ENCODE measurements at places on chromosomes 5 and 9. TPM values are rescaled to one million over a fixed set of nuclear protein-coding genes. Genes with fewer than 3 reads are reported as not detected.

- no peaks in the 10 kb centered on the region for H3K4me1 ChIP-seq
- H3K27ac ChIP-seq, result no peak overlapping the region
- peaks cover 3% of the 10 kb centered on the region for H3K27me3 ChIP-seq
- H3K36me3 ChIP-seq, result no peaks in the 10 kb centered on the region
These were observed 72.0 kb upstream of the C9orf72 start for GRCh38 chr9:27645161-27645840.

GRCh38 chr9:127340721-127341120, 56.2 kb upstream of the SLC2A8 start:
- H3K27ac ChIP-seq, result no peak overlapping the region
- no peaks in the 10 kb centered on the region for H3K4me1 ChIP-seq
- H3K36me3 ChIP-seq, result no peaks in the 10 kb centered on the region
- H3K27me3 ChIP-seq, result no peaks in the 10 kb centered on the region

GRCh38 chr5:108543486-108543885, 161.6 kb upstream of the FBXL17 start:
- no peaks in the 10 kb centered on the region for H3K36me3 ChIP-seq
- no peak overlapping the region for H3K27ac ChIP-seq
- H3K4me3 ChIP-seq, result no peak overlapping the region
- no peak for DNase-seq
- H3K4me1 ChIP-seq, result no peaks in the 10 kb centered on the region

GRCh38 chr9:123063177-123063598, 29.7 kb downstream of the GPR21 start:
- H3K4me1 ChIP-seq, result no peaks in the 10 kb centered on the region
- H3K4me3 ChIP-seq, result no peak overlapping the region
- H3K27ac ChIP-seq, result no peak overlapping the region

- H3K36me3 ChIP-seq, result no peaks in the 10 kb centered on the region
- H3K4me3 ChIP-seq, result no peak overlapping the region
- DNase-seq, result no peak
- H3K4me1 ChIP-seq, result no peaks in the 10 kb centered on the region
- no peaks in the 10 kb centered on the region for H3K27me3 ChIP-seq
These were observed 648.6 kb downstream of the SEMA5A start for GRCh38 chr5:8897316-8897715.

DNA sequence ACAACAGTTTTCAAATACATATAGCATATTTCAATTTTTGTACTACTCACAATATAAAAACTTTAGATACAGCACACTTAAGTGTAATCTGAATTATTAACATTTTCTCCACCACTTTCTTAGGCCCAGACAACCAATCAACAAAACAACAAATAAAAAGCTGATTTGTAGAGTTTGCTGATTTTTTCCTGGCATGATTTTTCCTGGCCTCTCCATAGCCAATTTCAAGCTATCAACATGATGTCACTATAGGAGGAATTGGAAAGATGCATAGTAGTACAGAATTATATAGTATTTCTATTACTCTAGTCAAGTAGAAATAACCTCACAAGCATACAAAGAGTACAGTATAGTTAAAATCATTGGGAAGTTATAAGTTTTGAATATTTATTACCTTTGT, 35.1 kb upstream of the ADAMTS19 start:
- no peaks in the 10 kb centered on the region for H3K4me1 ChIP-seq
- H3K4me3 ChIP-seq, result no peak overlapping the region
- H3K27ac ChIP-seq, result no peak overlapping the region
- H3K27me3 ChIP-seq, result no peaks in the 10 kb centered on the region
- H3K36me3 ChIP-seq, result no peaks in the 10 kb centered on the region
- no peak for DNase-seq

- no peak overlapping the region for H3K4me3 ChIP-seq
- no peak overlapping the region for H3K27ac ChIP-seq
- H3K27me3 ChIP-seq, result peaks cover 4% of the 10 kb centered on the region
These were observed 68.5 kb downstream of the APBA1 start for GRCh38 chr9:69603656-69604055.

DNA sequence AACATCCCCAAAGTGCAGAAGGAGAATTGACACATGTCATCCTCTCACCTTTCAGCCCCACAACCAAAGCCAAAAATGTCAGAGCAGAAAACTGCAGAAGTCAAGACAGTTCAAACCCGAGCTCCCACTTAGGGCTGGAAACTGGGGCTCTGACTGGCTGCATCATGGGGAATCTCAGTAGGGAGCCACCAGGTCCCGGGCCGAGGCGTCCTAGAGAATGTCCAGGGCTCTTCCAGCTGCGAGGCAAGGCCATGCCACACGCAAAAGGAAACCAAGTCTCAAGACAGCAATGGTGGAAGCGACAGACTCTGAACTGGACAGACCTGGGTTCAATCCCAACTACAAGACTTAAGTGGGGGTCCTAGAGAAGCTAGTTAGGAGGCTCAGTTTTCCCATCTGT, 13.8 kb downstream of the SH3PXD2B start:
- DNase-seq, result no peak
- H3K4me1 ChIP-seq, result no peaks in the 10 kb centered on the region
- H3K27ac ChIP-seq, result no peak overlapping the region
- no peak overlapping the region for H3K4me3 ChIP-seq
- peaks cover 10% of the 10 kb centered on the region for H3K27me3 ChIP-seq

The ZFP2 gene
- total RNA-seq, result 0.44 TPM

DNA sequence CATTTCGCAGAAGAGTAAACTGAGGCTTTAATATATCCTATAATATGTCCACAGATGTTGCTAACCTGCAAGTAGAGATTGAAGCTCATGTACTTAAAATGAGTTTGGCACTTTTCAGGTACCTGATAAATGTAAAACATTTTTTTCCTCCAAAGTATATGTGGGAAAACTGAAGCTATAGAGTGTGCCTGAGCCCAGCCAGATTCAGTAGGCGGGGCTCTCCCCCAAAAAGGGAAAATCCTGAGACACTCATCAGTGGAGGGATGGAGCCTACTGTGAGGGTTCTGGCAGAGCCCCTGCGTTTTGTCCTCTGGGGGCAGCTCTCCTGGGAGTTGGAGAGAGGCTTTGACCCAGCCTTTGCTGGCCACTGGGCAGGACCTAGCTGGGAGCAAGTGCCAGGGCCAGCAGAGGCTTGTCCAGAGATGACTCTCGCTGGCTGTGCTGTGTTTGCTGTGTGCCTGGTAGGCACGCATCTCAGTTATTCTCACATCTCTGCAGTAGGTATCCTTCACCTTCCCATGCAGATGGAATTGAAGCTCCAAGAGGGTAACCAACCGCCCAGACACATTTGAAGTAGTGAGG, 81.1 kb upstream of the SPRY4 start:
- no peak overlapping the region for H3K27ac ChIP-seq
- peaks cover 17% of the 10 kb centered on the region for H3K4me1 ChIP-seq
- no peak for DNase-seq
- H3K27me3 ChIP-seq, result peaks cover 2% of the 10 kb centered on the region
- H3K4me3 ChIP-seq, result no peak overlapping the region

The PCDHA10 gene
- 0.07 TPM for total RNA-seq

DNA sequence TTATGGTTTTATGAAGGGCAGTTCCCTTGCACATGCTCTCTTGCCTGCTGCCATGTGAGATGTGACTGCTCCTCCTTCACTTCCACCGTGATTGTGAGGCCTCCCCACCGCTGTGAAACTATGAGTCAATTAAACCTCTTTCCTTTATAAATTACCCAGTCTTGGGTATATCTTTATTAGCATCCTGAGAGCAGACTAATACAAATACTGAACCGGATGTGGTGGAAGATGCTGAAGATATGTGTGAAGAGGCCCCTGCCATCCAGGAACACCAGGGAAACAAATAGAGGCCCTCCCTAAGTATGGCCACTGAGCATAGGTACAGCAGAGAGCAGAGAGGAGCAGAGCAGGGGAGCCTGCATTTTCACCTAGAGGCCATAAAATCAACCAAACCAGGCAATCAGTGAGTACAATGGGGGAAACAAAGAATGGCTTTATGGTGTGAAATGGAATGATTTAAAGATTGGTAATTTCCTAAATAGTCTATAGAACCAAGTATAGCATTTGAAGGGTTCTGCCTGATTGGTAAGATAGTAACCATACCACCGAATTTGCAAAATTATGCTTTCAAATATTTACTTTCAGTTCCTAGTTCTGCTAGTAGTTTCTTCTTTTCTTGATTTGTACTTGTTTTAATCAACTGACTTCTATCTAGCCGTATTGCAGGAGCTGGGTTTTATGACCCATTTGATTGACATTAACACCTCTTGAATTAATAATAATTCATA, 421.6 kb downstream of the IRX1 start:
- H3K36me3 ChIP-seq, result no peaks in the 10 kb centered on the region
- H3K4me3 ChIP-seq, result no peak overlapping the region
- H3K27ac ChIP-seq, result no peak overlapping the region
- DNase-seq, result no peak

DNA sequence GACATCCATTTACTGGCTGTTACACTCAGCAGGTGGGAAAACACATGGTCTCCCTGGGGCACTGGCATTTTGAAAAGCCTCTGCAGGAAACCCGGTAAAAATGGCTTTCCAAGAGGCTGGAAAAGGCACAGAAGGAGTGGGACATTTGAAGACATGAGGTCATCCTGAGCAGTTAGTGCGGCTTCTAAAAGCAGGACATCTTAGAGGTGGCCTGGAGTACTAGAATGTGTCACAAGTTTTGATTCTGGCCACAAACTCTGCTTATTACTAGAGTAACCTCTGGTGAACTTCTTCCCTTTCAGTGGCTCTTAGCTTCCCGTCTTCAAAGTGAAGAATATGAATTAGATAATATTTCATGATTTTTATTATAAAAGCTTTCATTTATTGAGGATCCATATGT, 423.0 kb upstream of the BRINP1 start:
- H3K4me3 ChIP-seq, result no peak overlapping the region
- no peaks in the 10 kb centered on the region for H3K4me1 ChIP-seq
- peaks cover 3% of the 10 kb centered on the region for H3K27me3 ChIP-seq
- no peak overlapping the region for H3K27ac ChIP-seq
- no peaks in the 10 kb centered on the region for H3K36me3 ChIP-seq
- no peak for DNase-seq

The CCNO gene
- total RNA-seq, result not detected

The PKD2L2 gene
- not detected for total RNA-seq

The NMUR2 gene
- not detected for total RNA-seq

- H3K36me3 ChIP-seq, result no peaks in the 10 kb centered on the region
- no peaks in the 10 kb centered on the region for H3K4me1 ChIP-seq
- no peak overlapping the region for H3K27ac ChIP-seq
- H3K4me3 ChIP-seq, result no peak overlapping the region
- H3K27me3 ChIP-seq, result no peaks in the 10 kb centered on the region
These were observed 304.4 kb upstream of the IRX4 start for GRCh38 chr5:2187156-2187555.

- H3K27ac ChIP-seq, result peak overlapping the region; percentile 4
- no peaks in the 10 kb centered on the region for H3K27me3 ChIP-seq
- H3K36me3 ChIP-seq, result peaks cover 73% of the 10 kb centered on the region
- no peak for DNase-seq
These were observed 46.2 kb downstream of the RNF145 start for GRCh38 chr5:159163027-159163700.

DNA sequence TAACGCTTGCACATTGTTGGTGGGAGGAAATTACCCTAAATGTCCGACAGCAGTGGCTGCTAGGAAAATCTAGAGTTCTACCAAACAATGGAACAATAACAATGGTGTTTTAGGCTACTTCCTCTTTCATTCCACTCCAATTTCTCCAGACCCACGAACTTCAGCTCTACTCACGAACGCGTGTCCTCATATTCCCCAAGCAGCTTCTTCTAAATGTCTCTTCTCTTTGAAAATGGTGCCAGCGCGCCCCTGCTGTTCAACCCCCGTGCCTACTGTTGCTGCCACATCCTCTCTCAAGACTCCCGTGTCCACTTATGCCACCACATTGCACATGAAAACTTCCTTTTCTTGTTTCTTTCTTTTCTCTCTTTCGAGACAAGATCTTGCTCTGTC, 25.6 kb downstream of the OR2V2 start:
- H3K27me3 ChIP-seq, result peaks cover 19% of the 10 kb centered on the region
- peak overlapping the region; percentile 78 for H3K27ac ChIP-seq
- H3K36me3 ChIP-seq, result no peaks in the 10 kb centered on the region

DNA sequence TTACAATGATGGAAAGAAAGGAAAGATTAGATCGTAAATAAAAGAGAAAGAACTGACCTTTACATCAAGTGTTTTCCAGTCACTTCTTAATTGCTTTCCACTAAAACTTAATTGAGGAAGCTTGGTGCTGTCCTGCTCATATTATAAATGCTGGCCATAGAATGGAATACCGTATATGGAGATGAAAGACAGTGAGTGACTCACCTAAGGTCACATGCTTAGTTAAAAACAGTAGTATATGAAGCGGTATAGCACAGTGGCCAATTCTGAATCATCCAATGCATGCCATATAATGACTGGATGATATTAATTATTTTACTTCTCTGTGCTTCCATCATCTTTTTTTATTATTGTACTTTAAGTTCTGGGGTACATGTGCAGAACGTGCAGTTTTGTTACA, 482.4 kb upstream of the SGCD start:
- no peaks in the 10 kb centered on the region for H3K36me3 ChIP-seq
- H3K4me3 ChIP-seq, result no peak overlapping the region
- no peaks in the 10 kb centered on the region for H3K4me1 ChIP-seq
- DNase-seq, result no peak
- no peak overlapping the region for H3K27ac ChIP-seq

DNA sequence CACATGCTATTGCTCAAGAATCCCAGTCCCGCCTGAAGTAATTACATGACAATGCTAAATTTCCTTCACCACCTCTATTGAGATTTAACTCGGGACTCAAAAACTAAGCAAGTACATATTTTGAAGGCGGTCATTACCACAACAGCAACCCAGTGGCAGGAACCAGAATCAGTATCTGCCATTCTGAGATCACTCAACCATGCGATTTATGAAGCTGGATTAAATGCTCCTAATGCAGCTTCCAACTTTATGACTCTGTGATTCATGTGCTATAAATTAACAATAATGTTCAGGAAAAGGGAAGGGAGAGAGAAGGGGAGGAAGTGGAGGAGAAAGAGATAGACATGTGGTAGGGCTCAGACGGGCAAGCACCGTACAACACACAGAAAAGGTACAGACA, 194.7 kb downstream of the DNAH5 start:
- no peaks in the 10 kb centered on the region for H3K4me1 ChIP-seq
- H3K27me3 ChIP-seq, result no peaks in the 10 kb centered on the region
- H3K36me3 ChIP-seq, result no peaks in the 10 kb centered on the region
- no peak overlapping the region for H3K27ac ChIP-seq
- no peak for DNase-seq

The SPARC gene
- not detected for total RNA-seq

The ARID3C gene
- not detected for total RNA-seq

- no peak overlapping the region for H3K4me3 ChIP-seq
- no peak overlapping the region for H3K27ac ChIP-seq
- H3K36me3 ChIP-seq, result no peaks in the 10 kb centered on the region
- H3K4me1 ChIP-seq, result no peaks in the 10 kb centered on the region
- DNase-seq, result no peak
These were observed 545.0 kb downstream of the MTRR start for GRCh38 chr5:8413975-8414374.

The HTR1A gene
- total RNA-seq, result not detected

The KLF9 gene
- total RNA-seq, result 6.3 TPM

The RAI14 gene
- total RNA-seq, result 1.6 TPM

DNA sequence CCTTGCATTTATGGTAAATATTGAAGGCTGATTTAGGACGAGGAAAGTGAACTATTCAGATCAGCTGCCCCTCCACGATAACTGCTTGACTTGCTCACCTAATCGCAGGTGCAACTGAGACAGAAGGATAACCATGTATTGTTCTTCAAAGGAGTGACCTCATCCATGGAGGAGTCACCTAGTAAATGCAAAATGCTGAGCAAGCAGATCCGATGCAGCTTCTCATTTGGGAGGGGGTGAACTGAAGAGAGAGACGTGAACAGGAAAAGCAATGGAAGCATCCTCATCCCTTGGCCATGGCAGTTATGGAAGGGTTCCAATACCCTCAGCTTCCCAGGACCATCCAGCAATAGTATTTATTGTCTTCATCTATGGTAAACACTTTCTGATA, 47.5 kb downstream of the RASGRF2 start:
- no peaks in the 10 kb centered on the region for H3K36me3 ChIP-seq
- H3K27me3 ChIP-seq, result peaks cover 9% of the 10 kb centered on the region
- no peak overlapping the region for H3K4me3 ChIP-seq
- H3K27ac ChIP-seq, result no peak overlapping the region
- peaks cover 11% of the 10 kb centered on the region for H3K4me1 ChIP-seq

The SLC27A6 gene
- not detected for total RNA-seq
